ENCODE measurements at places on chromosomes 12 and 14. TPM values are rescaled to one million over a fixed set of nuclear protein-coding genes. Genes with fewer than 3 reads are reported as not detected.

ASCL1 gene
- total RNA-seq, result not detected

VRTN gene
- not detected for total RNA-seq

NOVA1 gene
- total RNA-seq, result 5.3 TPM

NINJ2 gene
- 0.49 TPM for total RNA-seq

CLEC2D gene
- total RNA-seq, result 1.1 TPM

FAM186B gene
- 0.16 TPM for total RNA-seq

KRT82 gene
- not detected for total RNA-seq

KRT80 gene
- total RNA-seq, result 71.8 TPM

RAB21 gene
- 28.9 TPM for total RNA-seq

BDKRB2 gene
- 3.2 TPM for total RNA-seq

CABP1 gene
- total RNA-seq, result not detected

SYNDIG1L gene
- total RNA-seq, result not detected

MYL2 gene
- 0.25 TPM for total RNA-seq
